ENCODE measurements at places on chromosomes 16 and 17.

GRCh38 chr17:17204041-17204591 lies 2.0 kb downstream of the PLD6 start:
- no peak for DNase-seq

DNA sequence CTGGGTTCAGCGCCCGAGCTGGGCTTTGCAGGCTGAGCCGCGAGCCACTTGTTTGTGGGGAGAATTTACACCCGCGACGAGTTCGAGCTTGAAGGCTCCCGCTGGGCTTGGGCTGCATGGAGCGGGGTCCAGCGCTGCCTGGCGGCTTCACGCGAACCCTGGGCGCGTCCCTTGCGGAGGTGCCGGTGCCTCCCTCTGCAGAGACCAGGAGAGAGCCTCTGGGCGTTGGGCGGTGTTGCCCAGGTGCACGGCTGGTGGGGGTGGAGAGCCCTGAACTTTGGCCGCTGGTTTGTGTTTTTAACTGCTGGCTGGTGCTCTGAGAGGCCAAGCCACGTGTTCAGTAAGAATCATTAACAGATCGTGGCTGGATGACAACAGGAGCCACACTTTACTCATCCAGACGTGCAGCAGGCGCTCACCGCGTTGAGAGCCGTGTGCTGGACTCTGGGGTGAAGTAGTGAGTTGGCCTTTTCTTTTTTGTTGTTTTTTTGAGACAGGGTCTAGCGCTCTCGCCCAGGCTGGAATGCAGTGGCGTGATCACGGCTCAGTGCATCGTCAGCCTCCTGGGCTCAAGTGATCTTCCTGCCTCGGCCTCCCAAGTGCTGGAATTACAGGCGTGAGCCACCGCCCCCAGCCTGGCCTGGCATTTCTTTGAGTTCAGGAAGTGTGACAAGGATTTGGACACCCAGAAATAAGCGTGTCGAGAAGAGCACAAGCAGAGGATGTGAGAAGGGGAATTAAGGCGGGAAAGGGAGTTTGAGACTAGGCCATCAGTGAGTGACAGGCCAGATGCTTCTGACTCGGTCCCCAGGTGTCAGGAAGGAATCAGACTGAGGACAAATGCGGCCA lies 827 bp downstream of the CDK10 start:
- DNase-seq = peak; percentile 82

DNA sequence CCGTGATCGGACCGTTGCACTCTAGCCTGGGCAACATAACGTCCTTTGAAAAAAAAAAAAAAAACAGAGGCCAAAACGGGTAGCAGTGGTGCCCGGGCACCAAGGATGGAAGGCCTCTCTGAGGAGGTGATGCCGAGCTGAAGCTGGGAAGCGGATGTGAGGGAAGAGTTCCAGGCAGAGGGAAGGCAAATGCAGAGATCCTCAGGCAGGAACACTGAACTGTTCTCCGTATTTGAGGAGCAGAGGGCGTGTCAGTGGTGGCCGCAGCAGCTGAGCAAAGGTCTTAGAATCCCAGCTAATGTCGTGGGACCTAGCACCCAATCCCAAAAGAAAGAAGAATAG lies 656 bp upstream of the KCTD13 start:
- no peak for DNase-seq

DNA sequence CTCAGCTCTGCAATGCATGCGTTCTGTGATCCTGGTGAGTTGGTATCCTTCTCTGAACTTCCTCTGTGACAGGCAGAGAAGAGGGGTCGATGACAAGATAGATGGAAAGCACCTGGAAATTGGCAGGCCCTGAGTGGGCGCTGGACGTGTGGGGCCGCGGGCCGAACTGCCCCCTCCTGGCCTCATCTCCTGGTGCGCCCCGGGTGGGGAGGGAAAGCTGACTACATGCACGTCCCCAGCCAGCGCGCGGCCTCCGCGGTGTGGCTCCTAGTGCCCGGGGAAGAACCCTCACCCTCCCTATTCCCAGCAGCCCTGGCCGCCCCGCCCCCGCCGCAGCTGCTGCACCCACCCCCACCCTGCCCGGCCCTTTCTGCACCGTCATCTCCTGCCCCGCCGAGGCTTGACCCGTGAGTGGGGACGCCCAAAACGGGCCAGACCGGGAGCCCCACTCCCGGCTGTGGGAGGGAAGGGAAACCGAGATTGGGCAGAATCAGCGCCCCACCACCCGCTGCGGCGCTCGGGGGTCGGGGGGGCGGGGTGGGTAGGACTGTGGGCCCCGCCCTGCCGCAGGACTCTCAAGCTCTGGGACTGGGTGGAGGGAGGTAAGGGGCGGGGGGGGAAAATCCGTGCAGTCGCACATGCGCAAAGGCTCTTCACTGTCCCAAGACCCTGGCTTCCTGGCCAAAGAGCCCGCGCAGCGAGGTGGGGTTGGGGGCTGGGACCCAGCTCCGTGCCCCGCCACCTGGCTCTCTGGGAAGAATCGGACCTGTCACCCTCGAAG lies at the start of gene NOL3:
Gene NOL3, plus strand, starts transcription at position 371 of the 781 bp plus-strand sequence.
- peak; percentile 76 for DNase-seq

GRCh38 chr16:57618296-57619132 lies 9.9 kb upstream of the ADGRG1 start:
- no peak for DNase-seq

DNA sequence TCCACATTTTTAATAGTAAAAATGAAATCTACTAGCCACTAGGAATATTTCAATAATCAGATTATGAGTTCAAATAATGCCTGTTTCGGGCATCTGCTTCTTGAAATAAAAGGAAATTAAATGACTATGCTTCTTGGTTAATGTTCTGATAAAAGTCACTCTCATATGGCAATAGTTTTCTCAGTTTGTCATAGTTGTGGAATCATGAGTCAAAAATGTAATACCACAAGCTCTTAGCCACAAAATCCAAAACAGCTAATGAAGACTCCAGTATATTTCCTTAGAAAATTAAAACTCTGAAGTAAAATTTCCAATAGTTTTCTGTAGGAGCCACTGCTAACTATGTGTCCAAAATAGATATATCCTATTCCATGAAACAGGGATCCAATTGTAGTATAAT lies 676.3 kb upstream of the CDH8 start:
- no peak for DNase-seq

DNA sequence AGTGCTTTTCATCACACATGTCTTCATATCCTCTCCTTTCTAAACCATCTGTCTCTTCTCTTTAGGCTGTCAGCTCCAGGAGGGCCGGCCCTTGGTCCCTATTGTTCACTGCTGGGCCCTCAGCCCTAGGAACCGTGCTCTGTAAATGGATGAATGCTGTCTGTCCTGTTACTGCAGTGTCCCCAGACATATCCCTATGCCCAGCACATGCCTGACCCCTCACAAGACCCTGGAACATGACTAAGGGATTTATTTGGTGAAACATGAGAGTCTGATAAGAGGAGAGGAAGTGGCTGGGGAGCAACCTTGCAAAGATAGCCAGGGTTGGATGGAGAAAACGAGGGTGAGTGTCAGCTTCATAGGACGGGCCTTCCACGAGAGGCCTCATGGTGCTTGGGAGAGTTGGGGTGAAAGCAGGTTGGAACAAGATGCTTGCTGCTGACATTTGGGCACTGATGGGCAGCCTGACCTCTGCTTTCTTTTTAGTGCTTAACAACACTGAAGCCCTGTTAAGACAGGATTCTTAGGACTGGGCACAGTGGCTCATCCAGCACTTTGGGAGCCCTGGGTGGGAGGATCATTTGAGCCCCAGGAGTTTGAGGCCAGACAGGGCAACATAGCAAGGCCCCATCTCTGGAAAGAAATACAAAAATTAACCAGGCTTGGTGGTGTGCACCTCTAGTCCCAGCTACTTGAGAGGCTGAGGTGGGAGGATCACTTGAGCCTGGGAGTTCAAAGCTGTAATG lies 39.0 kb downstream of the ABCC1 start:
- no peak for DNase-seq

DNA sequence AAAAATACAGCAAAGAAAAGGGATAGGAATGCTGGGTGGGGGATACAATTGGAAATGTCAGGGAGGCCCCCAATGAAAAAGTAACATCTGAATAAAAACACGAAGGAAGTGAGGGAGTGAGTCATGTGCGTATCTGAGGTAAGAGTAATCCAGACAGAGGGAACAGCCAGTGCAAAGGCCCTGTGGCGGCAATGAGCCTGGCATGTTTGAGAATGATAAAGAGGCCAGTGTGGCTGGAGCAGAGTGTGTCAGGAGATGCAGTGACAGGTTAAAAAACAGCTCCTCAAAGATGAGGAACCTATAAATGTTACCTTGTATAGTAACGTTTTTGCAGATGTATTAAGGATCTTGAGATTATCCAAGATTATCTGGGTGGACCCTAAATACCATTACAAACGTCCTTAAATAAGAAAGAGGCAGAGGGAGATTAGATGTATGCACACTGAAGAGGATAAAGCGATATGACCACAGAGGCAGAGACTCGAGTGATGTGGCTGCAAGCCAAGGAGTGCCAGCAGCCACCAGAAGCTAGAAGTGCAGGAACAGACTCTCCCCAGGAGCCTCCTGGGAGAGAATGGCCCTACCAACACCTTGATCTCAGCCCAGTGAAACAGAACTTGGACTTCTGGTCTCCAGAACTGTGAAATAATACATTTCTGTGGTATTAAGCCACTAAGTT lies 17.8 kb upstream of the SLC35B1 start:
- no peak for DNase-seq

DNA sequence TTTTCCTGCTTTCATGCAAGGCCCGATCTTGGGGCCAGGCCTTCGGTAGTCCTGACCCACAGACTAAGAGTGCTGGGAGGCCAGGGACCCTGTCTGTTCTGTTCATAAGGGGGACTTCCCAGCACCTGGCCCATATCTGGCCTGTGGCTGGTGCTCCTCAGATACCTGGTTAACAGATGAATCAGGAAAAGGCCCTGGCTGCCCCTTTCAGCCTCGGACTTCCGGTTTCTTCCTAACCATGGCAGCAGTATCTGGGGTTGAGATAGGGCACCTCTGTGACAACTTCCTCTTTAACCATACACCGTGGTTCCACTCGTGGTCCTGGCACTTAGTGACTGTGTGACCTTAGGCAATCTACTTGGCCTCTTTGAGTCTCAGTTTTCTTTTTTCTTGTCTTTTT lies 18.4 kb downstream of the PLCG2 start:
- no peak for DNase-seq

DNA sequence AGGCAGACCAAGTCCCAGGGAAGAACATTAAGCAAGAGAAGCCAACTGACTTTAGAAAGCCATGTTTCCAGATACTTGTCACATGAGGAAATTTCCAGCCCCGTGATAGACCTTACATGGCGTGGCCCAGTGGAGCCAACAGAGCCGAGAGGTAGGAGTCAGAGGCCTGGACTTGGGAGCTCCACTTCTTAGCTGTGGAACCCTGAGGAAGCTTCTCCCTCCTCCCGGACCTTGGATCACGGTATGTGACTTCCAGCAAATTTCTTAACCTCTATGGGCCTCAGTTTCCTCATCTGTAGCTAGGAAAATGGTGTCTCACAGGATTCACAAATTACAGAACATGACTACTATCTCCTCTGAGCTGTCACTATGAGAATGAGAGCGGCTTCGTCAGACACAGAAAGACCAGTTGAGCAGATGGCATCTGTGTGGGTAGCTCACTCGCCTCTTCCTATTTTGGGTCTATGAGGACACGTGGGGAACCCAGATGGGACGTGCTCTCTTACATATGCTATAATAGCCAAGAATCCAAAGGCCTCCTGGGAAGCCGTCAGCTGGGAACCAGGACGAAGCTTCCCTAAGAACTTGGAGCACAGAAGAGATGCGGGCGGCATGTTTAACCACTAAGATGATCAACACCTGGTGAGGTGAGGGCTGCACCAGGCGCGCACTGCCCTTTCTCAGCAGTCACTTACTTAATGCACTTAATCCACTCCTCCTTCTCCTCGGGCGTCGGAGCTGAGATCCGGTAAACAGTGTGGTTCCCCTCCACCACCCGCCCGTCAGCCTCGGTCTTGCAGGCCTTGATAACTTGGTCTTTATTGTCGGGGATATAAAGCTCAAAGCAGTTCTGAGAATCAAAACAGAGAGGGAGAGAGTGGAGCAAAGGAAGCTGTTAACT lies 102.3 kb downstream of the CYTH1 start:
- no peak for DNase-seq

DNA sequence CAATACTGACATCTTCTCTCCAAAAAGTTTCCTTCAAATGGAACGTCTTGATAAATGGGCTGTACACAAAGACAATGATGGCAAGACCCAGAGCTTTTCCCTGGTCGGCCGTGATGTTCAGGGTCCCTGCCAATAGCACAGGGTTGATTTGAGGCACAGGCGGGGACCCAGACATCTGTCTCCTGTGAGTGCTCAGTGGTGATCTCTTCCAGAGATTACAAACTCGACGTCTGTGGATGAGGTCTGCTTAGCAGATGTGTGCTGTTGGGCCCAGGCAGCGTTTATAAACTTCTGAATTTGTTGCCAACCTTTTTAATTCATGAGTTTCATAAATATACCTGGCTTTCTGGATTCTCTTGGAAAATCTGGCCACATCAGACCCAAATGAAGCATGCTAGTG lies 14.9 kb downstream of the CPPED1 start:
- DNase-seq = no peak

DNA sequence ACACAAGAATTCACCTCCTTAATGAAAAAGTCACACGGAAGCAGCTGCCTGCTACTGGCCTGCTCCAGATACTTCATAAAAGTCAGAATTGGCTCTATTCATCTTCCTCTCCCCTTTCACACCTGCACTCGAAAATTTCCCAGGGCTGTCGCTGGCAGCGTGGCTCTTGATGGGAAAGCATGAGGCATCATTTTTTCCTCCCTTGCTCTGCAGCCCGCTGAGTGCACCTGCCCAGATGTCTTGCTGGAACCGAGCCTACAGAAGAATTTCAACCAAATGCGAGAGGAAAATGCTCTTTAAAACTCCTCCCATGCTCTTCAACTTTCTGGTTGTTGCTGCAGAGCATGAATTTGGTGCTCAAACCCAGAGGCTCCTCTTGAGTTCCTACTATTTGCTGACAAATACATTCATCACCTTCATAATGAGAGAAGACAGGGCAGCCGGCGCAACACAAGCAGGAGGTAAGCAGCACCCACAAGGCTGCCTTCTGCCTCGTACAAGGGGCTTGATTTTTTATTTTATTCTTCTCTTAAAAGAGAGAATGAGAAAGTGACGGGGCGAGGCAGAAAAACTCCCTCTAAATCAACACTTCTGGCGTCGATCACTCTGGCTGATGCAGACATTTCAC lies 146.8 kb downstream of the ZFHX3 start:
- DNase-seq = no peak

GRCh38 chr17:75034236-75034908 lies 12.4 kb downstream of the ATP5PD start:
- peak; percentile 85 for DNase-seq

DNA sequence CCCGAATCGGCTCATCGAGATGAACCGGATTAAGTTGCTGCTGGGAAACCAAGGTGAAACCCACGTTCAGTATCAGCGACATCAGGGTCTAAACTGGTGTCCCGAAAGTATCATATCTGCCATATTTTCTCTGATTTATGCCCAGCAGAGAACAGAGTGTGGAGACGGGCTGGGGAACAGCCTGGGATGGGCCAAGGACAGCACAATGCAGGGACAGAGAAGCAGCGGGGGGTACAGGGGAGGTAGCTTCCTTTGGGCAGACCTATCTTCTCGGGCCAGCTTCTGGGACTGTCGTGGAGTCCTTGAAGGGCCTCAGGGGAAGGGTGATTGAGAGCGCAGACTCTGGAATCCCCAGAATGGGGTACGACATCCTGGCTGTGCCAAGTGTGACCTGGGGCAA lies 17.5 kb upstream of the MLKL start:
- no peak for DNase-seq

Measured in kidney glomerular epithelial cell (primary cell).